ENCODE measurements at places on chromosomes 5 and 9. TPM values are rescaled to one million over a fixed set of nuclear protein-coding genes. Genes with fewer than 3 reads are reported as not detected.

Gene GABRP
- not detected for total RNA-seq

Gene ZNF608
- 20.8 TPM for total RNA-seq

Gene STC2
- 36.6 TPM for total RNA-seq

DNA sequence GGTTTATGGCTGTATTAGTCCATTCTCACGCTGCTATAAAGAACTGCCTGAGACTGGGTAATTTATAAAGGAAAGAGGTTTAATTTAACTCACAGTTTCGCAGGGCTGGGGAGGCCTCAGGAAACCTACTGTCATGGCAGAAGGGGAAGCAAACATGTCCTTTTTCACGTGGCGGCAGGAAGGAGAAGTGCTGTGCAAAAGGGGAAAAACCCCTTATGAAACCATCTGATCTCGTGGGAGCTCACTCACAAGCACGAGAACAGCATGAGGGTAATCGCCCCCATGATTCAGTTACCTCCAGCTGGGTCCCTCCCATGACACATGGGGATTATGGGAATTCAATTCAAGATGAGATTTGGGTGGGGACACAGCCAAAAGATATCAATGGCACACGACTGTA, 13.9 kb downstream of the LRRC70 start:
- no peak for DNase-seq

- DNase-seq, result no peak
These were observed 133.9 kb downstream of the TLE4 start for GRCh38 chr9:79705704-79706103.

- DNase-seq, result no peak
These were observed 5.3 kb upstream of the RXRA start for GRCh38 chr9:134320868-134321471.

DNA sequence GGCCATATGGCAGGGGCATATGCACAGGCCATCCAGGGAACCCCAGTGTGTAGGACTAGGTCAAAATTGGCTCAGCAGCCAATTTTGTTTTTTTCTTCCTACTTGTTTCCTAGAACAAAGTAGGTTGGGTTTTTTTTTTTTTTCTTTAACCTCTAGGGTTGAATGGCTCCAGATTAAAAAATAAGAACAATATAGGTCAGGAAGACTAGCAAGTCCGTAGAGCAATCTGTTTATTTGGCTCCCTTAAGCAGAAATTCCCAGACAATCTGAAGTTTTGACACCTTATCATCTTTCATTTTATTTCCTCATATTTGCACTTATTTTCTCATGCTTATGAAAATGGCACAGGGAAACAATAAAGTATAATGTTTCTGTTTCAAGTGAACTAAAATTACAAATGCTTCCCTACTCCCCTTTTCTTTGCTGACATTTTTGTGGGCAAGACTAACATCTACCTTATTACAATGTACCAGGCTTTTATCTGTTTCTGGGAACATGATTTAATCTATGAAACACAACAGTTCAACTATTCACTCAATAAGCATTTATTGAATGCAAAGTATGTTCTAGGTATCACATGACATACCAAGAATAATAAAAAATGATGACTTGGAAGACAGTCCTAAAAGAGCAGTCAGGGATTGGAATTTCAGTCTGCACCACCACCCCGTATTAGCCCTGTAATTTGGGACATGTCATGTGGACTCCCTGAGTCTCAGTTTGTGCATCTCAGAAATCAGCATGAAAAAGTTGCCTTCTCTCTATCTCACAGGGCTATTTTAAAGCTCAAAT, 30.5 kb downstream of the TLR4 start:
- DNase-seq, result no peak

DNA sequence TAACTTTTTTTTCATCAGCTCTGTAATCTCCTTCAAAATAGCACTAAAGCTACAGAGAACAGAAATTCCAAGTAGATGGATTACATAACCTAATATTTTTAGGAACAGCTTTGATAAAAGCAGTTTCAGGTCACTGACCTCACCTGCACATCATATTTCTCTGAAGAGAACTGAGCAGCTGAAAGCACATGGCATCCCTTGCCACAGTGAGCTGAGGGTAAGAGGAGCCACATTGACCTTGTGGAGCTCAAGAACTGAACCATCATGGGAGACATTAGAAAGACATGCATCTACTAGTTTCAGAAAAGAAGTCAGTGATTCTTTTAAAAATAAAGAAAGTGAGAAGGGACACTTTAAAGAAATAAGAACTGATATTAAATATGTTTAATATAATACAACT, 222.7 kb downstream of the CFAP90 start:
- DNase-seq, result no peak

DNA sequence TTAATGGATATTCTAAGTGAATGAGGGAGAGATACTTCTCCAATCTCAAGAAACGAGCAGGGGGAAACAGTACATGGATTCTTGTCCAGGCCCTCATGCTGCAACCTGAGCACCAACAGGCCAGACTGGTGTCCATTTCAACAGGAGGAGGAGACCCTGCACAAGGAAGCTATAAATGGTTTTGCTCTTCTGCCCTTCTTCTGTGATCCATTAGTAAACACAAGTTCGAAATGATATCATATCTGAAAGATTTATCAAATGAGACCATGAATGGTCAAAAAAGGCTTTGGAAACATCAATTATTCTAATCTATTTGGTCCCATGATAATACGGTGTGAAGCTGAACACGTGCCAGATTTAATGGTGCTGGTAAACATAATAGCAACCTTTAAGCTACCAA, 109.8 kb downstream of the NR6A1 start:
- no peak for DNase-seq
